ENCODE measurements at places on chromosomes 7 and 10.

DNA sequence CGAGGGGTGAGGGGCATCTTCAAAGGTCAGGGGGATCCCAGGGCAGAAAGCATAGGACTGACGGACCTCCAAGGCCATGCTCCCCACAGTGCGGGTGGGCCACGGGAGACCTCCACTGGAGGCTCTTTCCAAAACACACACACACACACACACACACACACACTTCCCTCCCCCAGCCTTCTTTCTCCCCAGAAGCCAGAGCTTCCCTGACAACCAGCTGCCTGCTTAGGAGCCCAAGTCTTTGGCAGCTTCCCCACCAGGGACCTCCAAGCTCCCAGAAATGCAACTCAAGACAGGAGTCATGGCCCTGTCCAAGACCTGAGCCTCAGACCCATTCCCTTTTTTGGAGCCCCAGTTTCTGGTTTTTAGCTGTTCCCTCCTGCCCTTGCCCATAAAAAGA lies 710 bp upstream of the C10orf105 start:
- no peak for DNase-seq

DNA sequence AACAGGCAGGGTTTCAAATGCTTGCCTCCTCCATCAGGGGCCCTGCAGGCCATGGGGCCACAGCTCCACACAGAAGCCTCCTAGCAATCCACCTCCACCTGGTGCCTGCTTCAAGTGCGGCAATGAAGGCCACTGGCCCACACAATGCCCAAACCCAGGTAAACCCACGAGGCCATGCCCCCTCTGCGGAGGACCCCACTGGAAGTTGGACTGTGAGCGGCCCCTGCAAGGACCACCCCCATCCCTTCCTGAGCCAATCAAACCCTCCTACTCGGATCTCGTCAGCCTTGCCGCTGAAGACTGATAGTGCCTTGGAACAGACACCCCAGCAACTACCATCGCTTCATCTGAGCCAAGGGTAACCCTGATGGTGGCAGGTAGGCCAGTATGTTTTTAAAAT lies 63.1 kb downstream of the LRRC17 start:
- no peak for DNase-seq

DNA sequence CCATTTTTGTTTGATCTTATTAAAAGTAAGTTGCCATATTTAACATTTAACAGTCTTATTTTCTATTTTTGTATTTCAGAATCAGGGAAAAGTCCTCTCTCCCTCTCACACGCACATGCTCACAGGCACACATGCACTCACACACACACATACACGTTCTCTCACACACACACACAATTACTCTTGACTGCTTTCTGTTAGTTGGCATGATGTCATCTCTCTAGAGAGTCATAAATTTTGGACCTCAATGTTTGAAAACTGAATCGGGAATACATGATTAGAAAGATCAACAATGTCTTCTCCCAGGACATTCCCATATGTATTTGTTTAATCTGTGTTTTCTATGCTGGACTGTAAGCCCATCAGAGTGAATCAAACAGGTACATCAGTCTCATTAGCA lies 165.7 kb upstream of the AHR start:
- DNase-seq = no peak

DNA sequence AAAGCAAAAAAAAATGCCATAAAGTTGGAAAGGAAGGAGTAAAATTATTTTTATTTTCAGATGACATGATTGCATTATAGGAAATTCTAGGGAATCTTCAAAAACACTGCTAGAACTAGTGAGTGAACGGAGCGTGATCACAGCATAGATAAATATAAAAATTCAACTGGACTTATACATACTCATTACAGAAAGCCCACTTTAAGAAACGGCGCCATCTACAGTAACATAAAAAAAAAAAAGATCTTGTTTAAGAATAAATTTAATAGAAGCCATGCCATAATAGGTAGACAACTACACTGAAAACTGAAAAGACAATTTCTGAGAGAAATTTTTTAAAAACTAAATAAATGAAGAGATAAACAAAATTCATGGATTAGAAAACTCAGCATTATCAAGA lies 623.1 kb upstream of the MGMT start:
- DNase-seq = no peak

DNA sequence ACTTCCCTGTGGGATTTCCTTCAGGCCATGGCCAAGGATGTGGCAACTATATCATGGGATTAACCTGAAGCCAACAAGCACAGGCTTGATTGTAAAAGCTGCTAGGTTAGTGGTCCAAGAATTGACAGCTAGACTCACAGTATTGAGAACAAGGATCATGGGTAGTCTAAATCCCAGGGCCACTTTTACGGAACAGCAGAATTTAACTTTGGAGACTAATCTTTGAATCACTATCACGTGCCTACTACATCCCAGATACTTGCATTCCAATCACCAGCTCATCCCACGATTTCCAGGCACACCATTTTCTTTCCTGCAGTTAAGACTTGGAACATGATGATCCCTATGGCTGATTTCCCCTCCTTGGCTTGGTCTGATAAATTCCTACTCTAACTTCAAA lies 65.6 kb upstream of the ADO start:
- no peak for DNase-seq

DNA sequence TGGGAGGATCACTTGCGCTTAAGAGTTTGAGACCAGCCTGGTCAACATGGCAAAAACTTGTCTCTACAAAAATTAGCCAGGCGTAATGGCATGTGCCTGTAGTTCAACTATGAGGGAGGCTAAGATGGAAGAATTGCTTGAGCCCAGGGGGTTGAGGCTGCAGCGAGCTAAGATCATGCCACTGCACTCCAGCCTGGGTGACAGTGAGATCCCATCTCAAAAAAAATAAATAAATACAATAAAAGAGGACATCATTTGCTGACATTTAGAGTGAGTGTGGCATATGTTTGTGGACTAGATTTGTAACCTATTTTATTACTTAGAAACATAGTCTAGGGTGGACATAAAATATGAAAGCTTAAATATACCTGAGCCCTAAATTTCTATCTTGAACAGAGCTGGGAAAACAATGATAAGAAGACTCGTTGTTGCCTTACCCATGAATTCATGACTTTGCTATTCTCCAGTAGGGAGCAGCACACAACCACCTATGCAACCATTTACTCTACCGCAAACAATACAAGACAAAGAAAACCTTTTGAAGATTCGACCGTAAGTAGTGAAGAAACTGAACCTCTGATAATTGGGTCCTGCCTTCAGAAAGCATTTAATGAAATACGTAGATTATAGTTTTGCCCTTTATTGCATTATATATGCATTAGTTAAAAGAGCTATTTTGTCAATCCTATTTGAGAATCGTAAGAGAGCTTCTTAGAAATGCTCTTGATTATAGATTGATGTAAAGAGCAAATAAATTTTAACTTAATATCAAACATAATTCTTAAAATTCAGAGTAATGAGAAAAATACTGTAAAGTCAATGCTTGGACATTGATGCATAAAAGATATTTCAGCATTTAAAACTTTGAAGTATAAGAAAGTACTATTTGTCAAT lies 83.5 kb downstream of the GNAT3 start:
- DNase-seq = no peak

- no peak for DNase-seq
These were observed 9.3 kb upstream of the SLC25A13 start for GRCh38 chr7:96331233-96331632.

DNA sequence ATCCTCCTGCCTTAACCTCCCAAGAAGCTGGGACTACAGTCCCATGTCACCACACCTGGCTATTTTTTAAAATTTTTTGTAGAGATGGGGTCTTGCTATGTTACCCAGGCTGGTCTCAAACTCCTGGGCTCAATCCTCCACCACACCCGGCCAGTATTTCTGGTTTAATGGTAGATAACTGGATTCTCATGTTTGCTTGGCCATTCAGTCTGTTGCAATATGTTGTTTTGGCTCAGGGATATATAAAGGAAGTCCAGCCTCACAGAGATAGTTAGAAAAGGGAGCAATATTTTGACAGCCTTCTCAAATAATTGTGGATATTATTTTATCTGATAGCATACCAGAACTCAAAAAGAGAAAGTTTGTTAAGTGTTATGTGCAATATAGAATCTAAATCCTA lies 82.4 kb downstream of the BTAF1 start:
- DNase-seq = no peak

- DNase-seq = no peak
These were observed 189.8 kb downstream of the JCAD start for GRCh38 chr10:29869593-29869992.

- no peak for DNase-seq
These were observed 20.0 kb upstream of the ARPC1A start for GRCh38 chr7:99305473-99306260.

GRCh38 chr10:111206521-111206920 lies 129.7 kb downstream of the ADRA2A start:
- no peak for DNase-seq

DNA sequence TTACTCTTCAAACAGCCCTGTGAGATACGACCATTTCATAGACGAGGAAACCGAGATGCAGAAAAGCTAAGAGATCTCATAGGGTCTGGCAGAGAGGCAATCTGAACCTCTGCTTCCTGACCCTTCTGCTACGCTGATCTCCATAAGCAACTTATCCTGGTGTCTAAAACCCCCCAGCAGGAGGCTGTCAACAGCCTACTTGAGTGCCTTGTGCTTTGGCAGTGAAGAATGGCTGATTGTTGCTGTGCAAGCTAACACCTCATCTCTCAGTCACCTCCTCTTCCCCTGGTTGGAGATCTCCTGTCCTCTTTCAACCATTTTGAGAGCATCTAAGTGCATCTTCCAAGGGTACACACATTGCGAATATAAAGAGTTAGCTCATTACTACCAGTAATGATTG lies 86.2 kb downstream of the AOAH start:
- no peak for DNase-seq

DNA sequence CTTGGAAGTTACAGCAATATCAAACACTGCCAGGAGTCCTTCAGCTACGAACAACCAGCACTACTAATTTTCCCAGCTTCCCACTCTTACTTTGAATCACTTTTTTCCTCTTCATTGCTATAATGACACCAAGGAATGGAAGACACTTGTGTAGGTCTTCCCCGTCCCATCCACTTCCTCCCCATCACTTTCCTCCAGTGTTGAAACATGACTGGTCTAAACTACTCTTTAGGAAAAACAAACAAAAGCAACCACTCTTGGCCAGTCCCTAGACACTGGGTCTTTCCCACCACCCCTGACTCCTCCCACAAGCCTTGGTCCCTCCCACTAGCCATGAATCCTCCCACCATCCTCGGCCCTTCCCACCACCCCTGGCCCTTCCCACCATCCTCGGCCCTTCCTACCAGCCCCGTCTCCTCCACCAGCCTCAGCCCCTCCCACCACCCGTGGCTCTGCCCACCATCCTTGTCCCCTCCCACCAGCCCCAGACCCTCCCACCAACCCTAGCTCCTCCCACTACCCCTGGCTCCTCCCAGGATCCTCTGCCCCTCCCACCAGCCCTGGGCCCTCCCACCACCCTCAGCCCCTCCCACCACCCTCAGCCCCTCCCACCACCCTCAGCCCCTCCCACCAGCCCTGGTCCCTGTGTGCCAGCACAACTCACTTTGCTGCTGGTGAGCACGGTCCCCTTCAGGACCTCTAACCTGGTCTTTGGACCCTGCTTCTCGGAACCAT lies 68.5 kb downstream of the CXCL12 start:
- no peak for DNase-seq

GRCh38 chr7:151129117-151129959 lies 38.2 kb downstream of the GBX1 start:
- no peak for DNase-seq

- DNase-seq = no peak
These were observed 339.2 kb downstream of the ZNF716 start for GRCh38 chr7:57789130-57789529.

- no peak for DNase-seq
These were observed 34.5 kb upstream of the LYZL1 start for GRCh38 chr10:29254123-29255046.

GRCh38 chr7:96727534-96728088 lies 18.0 kb upstream of the SEM1 start:
- DNase-seq = no peak

DNA sequence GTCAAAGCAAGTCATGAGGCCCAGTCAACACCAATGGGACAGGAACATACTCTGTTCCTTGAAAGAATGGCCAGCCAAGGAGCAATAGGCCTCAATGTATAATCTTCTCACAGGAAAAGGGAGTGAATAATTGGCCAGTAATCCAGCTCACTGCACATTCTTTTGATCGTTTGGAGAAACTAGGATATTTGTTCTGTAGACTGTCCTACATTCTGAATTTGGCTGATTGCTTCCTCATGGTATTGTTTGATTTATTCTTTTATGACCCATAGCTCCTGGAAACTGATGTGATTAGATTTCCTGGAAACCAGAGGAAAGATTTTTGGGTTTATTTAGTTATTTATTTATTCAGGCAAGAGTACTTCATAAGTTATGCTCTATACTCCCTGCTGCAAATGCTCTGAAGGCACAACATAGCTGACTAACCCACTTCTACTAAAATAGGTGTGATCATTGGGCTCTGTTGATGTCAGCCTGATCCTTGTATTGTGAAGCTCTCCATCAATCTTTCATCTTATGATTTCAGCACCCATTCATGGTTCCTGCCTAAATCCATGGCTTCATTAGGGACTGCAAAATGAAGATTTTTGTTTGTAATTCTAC lies 745.2 kb downstream of the SUGCT start:
- no peak for DNase-seq

GRCh38 chr10:12512332-12513002 lies 163.1 kb downstream of the CAMK1D start:
- DNase-seq = no peak

DNA sequence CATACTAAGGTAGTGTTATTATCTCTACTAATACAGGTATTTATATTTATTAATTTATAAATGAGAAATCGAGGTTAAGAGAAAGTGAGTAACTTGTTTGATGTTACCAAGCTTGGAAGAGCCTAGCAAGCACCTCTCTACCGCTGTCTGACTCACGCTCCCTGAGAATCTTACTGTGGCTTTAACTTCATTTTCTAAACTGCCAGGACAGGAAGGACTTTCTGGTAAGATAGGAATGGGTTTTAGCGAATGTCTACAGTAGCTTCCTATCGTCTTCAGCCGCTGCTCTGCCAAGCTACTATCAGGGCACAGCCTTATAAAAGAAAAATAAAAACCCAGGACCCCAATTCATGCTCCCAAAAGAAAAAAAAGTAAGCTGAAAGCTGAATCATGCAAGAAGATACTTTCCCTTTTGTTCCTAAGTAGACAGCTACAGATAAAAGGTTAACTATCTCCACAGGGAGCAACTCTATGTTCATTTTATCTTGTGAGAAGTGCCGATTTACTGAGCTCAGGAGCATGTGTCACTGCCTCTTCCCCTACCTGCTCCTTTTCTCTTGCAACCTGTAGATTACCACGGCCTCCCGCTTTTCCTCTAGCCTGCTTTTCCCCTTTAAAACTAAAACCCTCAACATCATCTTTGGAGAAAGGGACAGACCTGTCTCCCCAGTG lies 60.2 kb downstream of the THNSL1 start:
- no peak for DNase-seq
